ENCODE measurements at places on chromosomes 3 and 15.

DNA sequence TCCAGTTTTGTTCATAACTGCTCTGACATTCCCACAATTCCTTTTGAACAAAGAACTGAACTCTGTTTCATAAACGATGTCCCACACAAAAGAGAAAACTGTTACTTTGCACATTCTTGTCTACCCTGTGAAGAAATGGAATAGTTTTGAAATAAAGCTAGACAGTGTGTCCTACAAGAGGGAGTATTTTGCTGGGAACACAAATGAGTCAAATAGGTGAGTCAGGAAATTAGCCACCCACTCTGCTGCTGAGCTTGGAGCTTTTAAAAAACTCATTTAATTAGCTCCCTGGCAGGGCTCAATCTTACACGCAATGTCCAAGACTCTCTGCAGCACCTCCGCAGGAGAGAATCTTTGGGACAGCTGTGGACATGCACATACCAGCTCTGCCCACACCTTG lies 193.4 kb downstream of the SLC9A9 start:
- DNase-seq: peak; percentile 19

DNA sequence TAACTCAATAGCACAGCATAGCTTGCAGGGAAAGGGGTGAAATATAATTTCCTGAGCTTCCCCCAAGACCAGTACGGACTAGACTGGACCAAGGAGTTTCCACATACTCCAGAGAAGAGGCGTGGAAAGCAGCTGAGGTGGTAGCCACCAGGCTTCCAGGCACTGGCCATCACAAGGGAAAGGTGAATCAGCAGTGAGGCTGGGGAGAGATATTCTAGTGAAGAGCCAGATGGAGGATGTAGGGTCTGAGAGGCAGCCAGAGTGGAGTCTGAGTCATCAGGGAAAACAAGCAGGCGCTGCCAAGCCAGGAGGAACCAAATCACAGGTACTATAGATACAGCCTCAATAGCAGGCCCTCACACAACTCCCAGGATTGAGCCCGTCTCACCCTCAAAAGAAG lies 9.6 kb upstream of the RASA2 start:
- DNase-seq: no peak

GRCh38 chr3:24678421-24678865 lies 183.8 kb upstream of the THRB start:
- DNase-seq: no peak

GRCh38 chr15:94446441-94446840 lies 215.1 kb downstream of the MCTP2 start:
- DNase-seq: no peak

DNA sequence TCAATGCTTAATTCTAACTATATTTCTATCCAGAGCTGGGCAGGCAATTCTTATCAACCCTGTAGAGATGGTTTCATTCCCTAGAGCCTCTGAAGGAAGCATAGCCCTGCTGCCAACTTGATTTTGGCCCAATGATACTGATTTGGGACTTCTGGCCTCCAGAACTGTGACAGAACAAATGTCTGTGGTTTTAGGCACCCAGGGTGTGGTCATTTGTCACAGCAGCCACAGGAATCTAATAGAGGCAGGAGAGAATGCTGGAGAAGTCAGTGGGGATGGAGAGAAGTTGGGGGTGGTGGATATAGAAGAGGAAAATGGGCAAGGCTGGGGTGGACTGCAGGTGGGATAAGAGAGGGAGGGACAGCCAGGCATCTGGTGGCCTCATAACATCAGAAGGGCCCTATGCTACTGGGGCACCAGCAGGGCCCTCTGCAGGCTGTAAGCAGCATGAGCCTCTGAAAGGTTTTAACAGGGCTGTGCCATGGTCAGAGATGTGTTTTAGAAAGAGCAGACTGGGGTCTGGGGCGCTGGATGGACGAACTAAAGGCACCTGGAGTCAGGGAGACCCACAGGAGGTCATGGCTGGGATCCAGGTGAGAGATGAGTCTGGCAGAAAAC lies 19.8 kb downstream of the MRPS11 start:
- DNase-seq: no peak

DNA sequence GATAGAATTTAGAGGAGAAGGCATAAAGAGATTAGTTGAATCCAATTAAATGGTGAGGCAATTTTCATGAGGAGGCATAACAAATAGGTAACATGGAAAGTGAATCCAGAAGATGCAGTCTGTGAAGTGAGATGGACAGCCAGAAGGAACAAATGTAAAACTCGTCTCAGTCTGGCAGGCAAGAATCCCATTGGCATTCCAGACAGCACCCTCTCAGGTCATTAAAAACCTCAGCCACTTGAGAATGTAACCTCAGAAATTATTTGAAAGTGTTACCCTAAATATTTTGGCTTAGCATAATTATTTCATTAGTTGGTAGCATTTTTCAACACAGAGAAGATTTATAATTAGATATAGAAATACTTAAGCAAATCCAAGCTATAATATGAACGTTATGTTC lies 342.3 kb downstream of the LRRC3B start:
- no peak for DNase-seq

- no peak for DNase-seq
Measured at GRCh38 chr3:158460926-158461325, 110.1 kb upstream of the MLF1 start.

All from retinal pigment epithelial cell (primary cell).